ENCODE measurements at places on chromosomes 7 and 10.

- no peak for DNase-seq
These were observed 44.2 kb downstream of the ZMIZ1 start for GRCh38 chr10:79112881-79113431.

DNA sequence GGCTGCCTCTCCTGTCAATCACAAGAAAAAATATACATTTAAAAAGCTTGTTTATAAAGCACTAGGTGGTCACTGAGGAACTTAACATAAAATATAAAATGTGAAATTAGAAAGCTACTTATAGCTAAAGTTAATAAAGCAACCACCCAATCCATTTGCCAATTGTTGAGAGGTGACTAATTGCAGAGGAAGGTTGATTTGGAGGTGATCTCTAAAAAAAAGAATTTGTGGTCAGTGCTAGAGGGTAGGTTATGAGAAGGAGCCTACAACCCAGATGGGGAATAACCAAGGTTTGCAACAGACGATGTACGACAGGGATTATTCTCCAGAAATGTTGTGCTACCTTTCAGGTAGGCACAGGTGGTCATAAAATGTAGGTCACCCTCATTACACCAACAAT is 444.2 kb upstream of the C7orf33 start:
- no peak for DNase-seq

DNA sequence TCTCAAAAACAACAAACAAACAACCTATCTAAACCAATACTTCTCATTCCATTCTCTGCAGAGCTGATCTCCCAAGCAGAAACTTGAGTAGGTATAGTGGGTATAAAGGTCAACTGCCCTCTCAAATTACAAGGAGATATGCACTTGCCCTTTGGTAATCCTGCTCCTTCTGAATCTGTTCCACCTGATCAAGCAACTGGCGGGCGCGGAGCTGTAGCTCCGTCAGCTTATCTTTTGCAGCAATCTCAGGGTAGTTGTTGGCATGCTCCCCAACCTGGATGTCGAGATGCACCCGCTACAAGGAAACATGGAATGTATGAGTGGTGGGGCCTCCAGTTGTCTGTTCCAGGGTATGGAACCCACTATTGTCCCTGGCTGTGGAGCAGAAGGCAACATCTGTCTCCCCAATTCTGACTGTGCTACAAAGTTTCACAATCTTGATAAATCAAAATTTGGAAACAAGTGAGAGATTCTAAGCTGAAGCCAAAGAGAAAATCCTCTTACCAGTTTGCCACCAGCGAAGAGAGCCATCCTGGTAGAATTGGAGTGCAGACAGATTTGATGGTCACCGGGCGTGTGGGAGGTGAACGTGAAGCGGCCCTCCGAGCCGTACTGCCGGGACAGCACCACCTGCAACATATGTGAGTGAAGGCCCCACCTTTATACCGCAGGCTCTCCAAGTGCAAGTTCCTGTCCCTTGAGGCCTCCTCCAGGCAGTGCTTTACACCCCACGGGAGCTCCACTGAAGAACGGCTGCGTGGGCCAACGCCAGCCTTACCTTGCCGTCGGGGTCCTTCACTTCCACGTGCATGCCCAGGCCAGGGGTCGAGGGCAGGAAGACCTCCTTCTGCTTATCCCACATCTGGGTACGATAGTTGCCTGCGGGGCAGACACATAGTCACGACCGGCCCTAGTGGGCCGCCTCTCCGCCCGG is 819 bp downstream of the TMED4 start:
- DNase-seq, result no peak

DNA sequence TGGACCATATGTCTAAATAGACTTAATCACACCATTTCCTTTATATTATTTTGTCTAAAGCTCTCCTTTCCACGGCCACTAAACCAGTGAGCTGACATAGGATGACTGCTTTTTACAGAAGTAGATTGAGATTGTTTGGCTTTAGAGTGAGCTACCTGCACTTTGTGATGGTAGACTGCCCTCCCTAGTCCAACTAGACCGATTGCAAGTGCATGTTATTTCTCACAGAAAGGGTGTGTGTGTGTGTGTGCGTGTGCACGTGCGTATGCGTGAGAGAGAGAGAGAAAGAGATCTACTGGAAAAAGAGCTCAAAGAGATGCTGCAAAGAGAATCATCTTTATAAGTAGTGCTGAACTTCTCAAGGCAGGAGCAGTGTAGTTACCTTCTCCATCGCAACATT is 60.7 kb downstream of the VCL start:
- no peak for DNase-seq

- DNase-seq, result peak; percentile 90
These were observed 1.1 kb downstream of the RADIL start for GRCh38 chr7:4882169-4883032.
